SJSA1 (cell line): ENCODE measurements at places on chromosomes 4 and X. TPM values are rescaled to one million over a fixed set of nuclear protein-coding genes. Genes with fewer than 3 reads are reported as not detected.

- H3K4me1 ChIP-seq, result peaks cover 65% of the 10 kb centered on the region
- peak overlapping the region; percentile 25 for H3K4me3 ChIP-seq
- DNase-seq, result no peak
These were observed 159.0 kb downstream of the DCLK2 start for GRCh38 chr4:150237110-150237872.

CT83 gene
- not detected in 2 replicates for total RNA-seq

DNA sequence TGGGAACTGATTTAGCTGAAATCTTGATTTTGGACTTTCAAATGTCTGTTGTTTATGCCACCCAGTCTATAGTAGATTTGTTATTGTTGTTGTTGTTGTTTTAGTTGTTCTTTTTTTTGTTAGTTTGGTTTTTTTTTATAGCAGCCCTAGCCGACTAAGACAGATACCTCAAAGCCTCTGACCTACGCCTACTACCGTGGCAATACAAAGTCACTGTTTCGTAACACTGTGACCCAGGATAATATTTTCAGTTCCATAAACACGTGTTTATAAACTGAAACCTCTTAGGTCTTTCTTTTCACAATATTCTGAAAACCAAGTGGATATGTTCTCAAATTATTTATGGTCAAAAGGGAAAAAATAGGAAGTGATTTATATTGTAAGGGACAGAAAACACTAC, 32.8 kb downstream of the VCX2 start:
- no peaks in the 10 kb centered on the region for H3K36me3 ChIP-seq
- no peak for DNase-seq
- H3K4me3 ChIP-seq, result no peak overlapping the region
- H3K27me3 ChIP-seq, result no peaks in the 10 kb centered on the region
- H3K27ac ChIP-seq, result no peak overlapping the region

CTAG1A gene
- not detected in 2 replicates for total RNA-seq

GRCh38 chrX:8879750-8880149, 78.6 kb upstream of the FAM9A start:
- H3K4me1 ChIP-seq, result no peaks in the 10 kb centered on the region
- no peak overlapping the region for H3K27ac ChIP-seq
- DNase-seq, result no peak
- no peaks in the 10 kb centered on the region for H3K36me3 ChIP-seq
- H3K27me3 ChIP-seq, result no peaks in the 10 kb centered on the region

ITIH6 gene
- not detected in 2 replicates for total RNA-seq

- peak; percentile 72 for DNase-seq
- no peaks in the 10 kb centered on the region for H3K36me3 ChIP-seq
- no peak overlapping the region for H3K4me3 ChIP-seq
- peaks cover 21% of the 10 kb centered on the region for H3K4me1 ChIP-seq
These were observed 147.2 kb upstream of the WDFY3 start for GRCh38 chr4:85113706-85114105.

OTC gene
- total RNA-seq, result not detected in 2 replicates

- no peaks in the 10 kb centered on the region for H3K27me3 ChIP-seq
- no peak for DNase-seq
- no peak overlapping the region for H3K4me3 ChIP-seq
- no peaks in the 10 kb centered on the region for H3K4me1 ChIP-seq
- H3K36me3 ChIP-seq, result no peaks in the 10 kb centered on the region
These were observed 2.6 kb upstream of the VSIG4 start for GRCh38 chrX:66042307-66043077.

DNA sequence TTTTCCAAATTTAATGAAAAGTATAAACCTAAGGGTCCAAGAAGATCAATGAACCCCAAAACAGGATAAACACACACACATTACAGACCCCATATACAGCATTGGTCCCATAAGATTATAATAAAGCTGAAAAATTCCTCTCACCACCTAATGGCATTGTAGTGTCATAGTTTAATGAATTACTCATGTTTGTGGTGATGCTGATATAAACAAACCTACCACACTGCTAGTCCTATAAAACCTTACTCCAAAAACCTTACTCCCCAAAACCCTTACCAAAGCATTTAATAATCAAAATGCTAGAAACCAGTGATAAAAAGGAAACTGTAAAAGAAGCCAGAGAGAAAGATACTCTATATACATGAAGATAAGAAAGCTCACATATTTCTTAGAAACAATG, 148.1 kb upstream of the SH3RF1 start:
- no peak for DNase-seq
- no peak overlapping the region for H3K4me3 ChIP-seq
- H3K4me1 ChIP-seq, result peaks cover 34% of the 10 kb centered on the region
- no peaks in the 10 kb centered on the region for H3K27me3 ChIP-seq

DNA sequence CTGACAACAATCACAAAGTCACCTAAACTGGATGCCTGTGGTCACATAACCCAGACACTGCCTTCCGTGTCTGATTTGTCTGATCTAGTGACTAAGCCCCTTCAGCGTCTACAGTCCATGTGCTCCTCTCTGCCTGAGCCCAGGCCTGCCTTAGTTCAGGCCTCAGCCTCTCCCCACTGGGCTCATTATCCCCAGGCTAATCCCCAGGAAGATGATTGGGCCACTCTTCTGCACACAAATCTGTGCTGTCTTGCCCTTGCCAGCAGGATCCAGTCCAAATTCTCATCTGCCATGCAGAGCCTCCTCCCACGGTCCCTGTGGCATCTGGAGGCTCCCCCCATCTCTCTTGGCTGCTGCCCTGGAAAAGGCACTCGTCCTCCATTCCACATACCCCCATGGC, 96.5 kb downstream of the SLC2A9 start:
- H3K4me3 ChIP-seq, result no peak overlapping the region
- H3K27ac ChIP-seq, result no peak overlapping the region
- no peaks in the 10 kb centered on the region for H3K27me3 ChIP-seq
- H3K36me3 ChIP-seq, result no peaks in the 10 kb centered on the region
- H3K4me1 ChIP-seq, result no peaks in the 10 kb centered on the region
- DNase-seq, result no peak

DNA sequence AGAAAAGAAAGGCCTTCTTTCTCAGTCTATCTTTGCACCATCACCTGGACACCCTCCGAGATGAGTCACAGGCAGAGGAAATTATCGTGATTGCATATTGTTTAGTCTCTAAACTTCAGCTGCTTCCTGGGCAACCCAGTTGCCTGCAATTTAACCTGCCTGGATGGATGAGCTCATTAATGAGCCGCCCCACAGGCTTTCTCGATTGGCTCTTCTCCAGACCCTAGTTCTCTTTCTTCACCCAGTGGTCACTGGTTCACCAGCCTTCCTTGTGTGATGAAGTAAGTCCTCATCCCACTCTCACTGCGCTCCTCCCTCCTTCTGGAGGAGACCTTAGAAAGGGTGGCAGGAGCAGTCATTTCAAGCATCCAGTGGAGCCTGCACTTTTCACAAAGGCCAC, 94.4 kb downstream of the SOWAHB start:
- peak overlapping the region; percentile 62 for H3K27ac ChIP-seq
- H3K36me3 ChIP-seq, result no peaks in the 10 kb centered on the region
- no peak overlapping the region for H3K4me3 ChIP-seq

- H3K27me3 ChIP-seq, result no peaks in the 10 kb centered on the region
- peaks cover 3% of the 10 kb centered on the region; the same call in 1 of the 2 replicates for H3K4me1 ChIP-seq
- DNase-seq, result no peak
- H3K4me3 ChIP-seq, result no peak overlapping the region
- H3K27ac ChIP-seq, result no peak overlapping the region
- no peaks in the 10 kb centered on the region for H3K36me3 ChIP-seq
These were observed 24.7 kb upstream of the HERC3 start for GRCh38 chr4:88567591-88567990.

DNA sequence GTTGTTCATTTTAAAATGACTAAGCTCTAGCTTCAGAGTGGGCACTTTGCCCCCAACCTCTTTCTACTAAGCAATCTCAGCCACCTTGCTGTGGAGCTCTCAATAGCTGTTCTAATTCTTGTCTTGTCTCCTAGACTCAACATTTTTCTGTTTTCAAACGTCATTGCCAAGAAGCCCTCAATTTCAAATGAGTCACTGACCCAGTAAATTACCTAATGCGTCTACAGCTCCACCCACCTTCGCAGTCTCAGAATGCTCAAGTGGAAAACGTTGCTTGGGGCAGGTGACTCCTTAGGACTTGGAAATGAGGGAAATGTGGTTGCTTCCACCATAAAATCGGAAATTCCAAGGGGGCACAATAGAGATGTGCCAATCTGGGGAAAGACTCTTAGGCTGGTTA, 59.0 kb downstream of the ING2 start:
- DNase-seq, result no peak
- no peak overlapping the region for H3K27ac ChIP-seq
- H3K27me3 ChIP-seq, result peaks cover 18% of the 10 kb centered on the region; the same call in 1 of the 2 replicates
- no peaks in the 10 kb centered on the region for H3K4me1 ChIP-seq
- H3K4me3 ChIP-seq, result no peak overlapping the region

DNA sequence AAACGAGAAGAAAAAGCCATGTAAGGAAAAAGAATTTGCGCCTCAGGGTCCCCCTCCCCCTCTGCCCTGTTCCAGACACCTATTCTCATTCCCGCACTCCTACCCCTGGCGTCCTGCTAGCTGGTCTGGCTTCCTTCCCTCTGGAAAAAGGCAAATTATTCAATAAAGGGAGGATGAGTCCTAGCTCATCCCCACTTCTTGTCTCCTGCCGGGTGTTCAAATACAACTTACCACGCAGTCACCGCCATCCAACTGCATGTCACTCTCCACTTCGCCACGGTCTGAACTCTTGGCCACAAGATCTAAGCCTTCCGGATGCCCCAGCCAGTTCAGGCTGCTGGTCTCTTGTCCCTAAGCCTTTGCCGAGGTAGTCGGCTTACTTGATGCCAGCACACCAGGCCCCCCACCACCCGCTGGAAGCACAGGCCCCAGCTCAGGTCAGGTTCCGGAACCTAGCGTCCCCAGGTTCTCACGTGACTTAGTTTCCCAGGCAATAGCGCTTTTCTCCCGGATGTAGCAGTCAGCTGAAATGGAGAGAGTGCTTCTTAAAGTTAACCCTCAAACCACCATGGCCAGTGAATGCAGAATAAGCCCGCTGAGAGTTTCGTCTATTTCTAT, 209.6 kb upstream of the SPIN4 start:
- H3K27me3 ChIP-seq, result no peaks in the 10 kb centered on the region
- no peaks in the 10 kb centered on the region for H3K4me1 ChIP-seq
- peak overlapping the region; percentile 51 for H3K27ac ChIP-seq
- H3K36me3 ChIP-seq, result no peaks in the 10 kb centered on the region

DNA sequence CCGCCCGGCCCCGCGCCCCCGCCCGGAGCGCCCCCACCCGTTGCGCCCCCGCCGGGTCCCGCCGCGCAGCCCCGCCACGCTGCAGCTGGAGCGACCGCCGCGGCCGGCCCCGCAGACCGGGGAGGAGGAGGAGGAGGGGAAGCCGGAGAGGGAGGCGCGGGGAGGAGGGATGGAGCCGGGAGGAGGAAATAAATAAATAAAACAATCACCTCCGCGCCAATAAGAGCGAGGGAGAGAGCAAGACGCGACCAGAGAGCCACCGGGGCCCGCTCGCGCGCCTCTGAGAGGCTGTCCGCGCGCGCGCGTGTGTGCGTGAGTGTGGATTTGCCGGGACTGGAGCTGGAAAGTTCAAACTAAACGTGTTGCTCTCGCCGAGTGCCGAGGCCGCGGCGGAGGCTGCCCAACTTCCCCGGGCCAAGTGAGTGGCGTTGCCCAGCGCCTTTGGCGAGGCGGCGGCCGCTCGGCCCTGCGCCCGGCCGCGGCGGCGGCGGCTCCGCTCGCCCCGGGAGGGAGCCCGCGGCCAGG, 2184.4 kb upstream of the TENM3 start:
- peak overlapping the region; percentile 26; the same call in 1 of the 2 replicates for H3K4me3 ChIP-seq
- H3K36me3 ChIP-seq, result no peaks in the 10 kb centered on the region
- H3K27ac ChIP-seq, result no peak overlapping the region
- peaks cover 33% of the 10 kb centered on the region for H3K27me3 ChIP-seq
- H3K4me1 ChIP-seq, result peaks cover 10% of the 10 kb centered on the region
- no peak for DNase-seq

DNA sequence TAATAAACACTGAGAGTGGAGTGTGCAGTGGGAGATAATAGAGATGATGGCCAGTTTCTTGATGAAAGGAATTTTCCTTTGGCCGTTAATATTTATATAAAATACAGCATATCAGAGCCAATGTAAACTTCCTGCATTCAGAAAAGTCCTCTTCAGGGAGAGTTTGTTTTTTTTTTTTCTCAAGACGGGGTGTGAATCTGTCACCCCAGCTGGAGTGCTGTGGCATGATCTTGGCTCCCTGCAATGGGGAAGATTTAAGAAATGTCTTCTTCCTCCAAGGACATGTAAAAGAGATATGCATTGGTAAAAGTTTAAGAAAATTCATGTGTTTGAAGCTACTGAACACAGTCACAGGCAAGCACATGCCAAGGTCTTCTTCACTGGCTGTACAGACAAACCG, 25.4 kb upstream of the TBC1D9 start:
- no peak overlapping the region for H3K27ac ChIP-seq
- DNase-seq, result no peak
- H3K4me3 ChIP-seq, result no peak overlapping the region
- H3K4me1 ChIP-seq, result no peaks in the 10 kb centered on the region

TECRL gene
- total RNA-seq, result not detected in 2 replicates

DNA sequence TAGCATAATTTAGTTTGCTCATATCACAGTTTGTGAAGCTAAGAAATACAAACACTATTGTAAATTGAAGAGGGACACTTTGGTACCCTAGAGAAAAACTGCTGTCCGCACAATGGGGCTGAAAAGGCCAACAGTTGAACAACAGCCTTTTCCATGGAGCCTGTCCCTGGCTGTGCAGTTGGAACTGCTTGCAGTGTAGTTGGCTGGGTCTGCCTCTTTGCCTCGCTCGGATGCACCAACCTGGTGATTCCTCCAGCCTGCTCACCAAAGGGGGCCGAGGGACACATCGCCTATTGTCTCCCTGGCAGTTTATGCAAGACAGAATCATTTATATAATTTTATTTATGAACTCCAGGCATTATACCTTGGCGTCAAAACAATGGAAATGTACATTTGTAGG, 16.5 kb upstream of the GALNT7 start:
- DNase-seq, result no peak
- H3K27me3 ChIP-seq, result peaks cover 13% of the 10 kb centered on the region; the same call in 1 of the 2 replicates
- no peak overlapping the region for H3K4me3 ChIP-seq
- no peaks in the 10 kb centered on the region for H3K4me1 ChIP-seq
- no peaks in the 10 kb centered on the region for H3K36me3 ChIP-seq

- no peak overlapping the region for H3K27ac ChIP-seq
- H3K27me3 ChIP-seq, result peaks cover 5% of the 10 kb centered on the region
- no peak overlapping the region for H3K4me3 ChIP-seq
- H3K4me1 ChIP-seq, result peaks cover 9% of the 10 kb centered on the region; the same call in 1 of the 2 replicates
- DNase-seq, result no peak
These were observed 1.7 kb downstream of the CD38 start for GRCh38 chr4:15779809-15780208.

PIR gene
- total RNA-seq, result 49.0 and 49.6 TPM in 2 replicates

DNA sequence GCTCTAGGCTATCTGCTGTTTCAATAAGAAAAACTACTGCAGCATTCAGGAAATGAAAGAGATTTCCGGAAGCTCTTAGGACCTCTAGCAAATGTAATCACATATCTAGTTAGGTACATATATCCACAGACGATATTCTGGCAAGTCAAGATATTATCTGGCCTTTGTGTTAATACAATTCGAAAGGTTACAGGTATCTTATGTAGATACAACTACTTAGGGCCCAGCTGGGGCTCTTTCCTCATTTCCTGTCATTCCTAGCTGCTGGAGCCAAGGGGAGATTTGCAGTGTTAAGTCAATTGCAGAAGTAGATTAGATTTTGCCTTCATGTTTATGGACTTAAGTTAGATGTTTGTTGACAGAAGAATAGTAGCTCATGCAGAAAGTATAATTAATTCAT, 299.5 kb downstream of the ARHGAP24 start:
- no peak for DNase-seq
- peaks cover 12% of the 10 kb centered on the region for H3K4me1 ChIP-seq
- H3K27me3 ChIP-seq, result no peaks in the 10 kb centered on the region
- H3K4me3 ChIP-seq, result no peak overlapping the region
- no peaks in the 10 kb centered on the region for H3K36me3 ChIP-seq
